ENCODE measurements at places on chromosomes 6 and 20.

- no peak for DNase-seq
These were observed 5.5 kb upstream of the CDSN start for GRCh38 chr6:31125586-31126363.

GRCh38 chr6:17624396-17624795 is 24.3 kb downstream of the FAM8A1 start:
- DNase-seq = no peak

DNA sequence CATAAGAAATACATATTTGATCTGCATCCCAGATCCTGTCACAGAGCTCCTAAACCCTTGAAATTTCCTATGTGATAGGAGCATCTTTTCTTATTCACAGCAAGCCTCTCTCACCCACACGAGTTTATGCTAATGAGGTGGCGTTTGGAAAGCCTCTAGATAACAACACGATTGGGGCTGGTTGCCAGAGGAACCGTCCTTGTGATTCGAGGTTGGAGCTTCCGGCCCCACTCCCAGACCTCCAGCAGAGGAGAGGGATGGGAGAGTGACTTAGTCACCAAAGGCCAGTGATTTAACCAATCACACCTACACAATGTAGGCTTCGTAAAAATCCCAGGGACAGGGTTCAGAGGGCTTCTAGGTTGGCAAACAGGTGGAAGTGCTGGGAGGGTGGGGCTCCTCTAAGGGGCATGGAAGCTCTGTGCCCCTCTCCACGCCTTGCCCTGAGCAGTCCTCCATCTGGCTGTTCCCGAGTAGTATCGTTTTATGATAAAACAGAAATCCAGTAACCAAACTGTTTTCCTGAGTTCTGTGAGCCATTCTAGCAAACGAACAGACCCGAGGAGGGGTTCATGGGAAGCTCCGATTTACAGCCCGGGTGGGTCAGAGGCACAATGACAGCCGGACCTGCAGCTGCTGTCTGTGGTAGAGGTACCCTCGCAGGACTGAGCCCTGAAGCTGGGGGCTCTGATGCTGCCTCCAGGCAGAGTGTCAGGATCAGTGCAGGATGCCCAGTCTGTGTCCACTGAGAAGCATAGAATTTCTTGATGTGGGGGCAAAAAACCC is 238.1 kb upstream of the ARID1B start:
- no peak for DNase-seq

- no peak for DNase-seq
These were observed 131.8 kb upstream of the MLN start for GRCh38 chr6:33935439-33936080.

DNA sequence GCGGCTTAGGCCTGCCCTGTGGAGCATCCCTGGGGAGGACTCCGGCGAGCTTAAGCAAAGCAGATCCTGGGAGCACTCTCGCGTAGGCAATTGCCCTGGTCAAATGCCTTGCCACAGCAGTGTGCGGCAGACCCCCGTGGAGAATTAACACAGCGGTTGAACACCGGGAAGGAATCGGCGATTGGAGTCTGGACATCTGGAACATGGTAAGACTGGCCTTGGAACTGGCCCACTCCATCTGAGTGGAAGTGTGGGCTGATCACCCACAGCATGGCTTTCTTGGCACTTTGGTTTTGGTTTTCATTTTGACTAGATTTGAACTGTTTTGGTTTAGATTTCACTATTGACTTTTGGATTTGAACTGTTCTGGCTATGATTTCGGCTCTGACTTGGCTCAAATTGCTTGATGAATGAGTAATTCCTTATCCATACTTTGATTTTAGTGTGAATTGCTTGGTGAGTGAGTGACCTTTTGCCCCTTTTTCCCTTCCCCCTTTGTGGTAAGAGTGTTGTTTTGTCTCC is 300.7 kb downstream of the RNGTT start:
- no peak for DNase-seq

- no peak for DNase-seq
These were observed 615 bp upstream of the EYA2 start for GRCh38 chr20:46893877-46894578.

DNA sequence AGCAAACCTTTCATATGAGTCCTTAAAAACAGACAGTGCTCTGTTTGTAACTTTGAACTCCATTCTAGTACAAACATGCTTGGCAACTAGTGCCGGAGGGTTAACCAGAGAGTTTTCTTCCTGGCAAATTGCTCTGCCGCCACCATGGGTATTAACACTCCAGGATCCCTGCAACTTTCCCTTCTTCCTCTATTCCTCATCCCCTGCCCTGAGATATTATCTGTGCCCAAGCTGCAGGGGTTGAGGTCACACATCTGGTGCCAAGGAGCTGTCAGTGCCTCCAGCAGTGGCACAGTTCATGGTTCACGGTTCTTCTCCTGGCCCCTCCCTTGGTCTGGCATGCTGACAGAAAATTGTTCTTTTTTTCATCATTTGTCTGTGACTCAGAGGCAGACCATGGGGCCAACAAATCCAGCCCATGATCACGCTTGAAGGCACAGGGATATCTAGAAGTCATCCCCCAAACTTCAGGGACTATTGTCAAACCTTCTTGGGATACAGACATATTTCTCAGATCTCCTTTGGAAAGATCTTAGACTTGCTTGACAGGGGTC is 77.5 kb downstream of the ATXN1 start:
- DNase-seq = no peak

DNA sequence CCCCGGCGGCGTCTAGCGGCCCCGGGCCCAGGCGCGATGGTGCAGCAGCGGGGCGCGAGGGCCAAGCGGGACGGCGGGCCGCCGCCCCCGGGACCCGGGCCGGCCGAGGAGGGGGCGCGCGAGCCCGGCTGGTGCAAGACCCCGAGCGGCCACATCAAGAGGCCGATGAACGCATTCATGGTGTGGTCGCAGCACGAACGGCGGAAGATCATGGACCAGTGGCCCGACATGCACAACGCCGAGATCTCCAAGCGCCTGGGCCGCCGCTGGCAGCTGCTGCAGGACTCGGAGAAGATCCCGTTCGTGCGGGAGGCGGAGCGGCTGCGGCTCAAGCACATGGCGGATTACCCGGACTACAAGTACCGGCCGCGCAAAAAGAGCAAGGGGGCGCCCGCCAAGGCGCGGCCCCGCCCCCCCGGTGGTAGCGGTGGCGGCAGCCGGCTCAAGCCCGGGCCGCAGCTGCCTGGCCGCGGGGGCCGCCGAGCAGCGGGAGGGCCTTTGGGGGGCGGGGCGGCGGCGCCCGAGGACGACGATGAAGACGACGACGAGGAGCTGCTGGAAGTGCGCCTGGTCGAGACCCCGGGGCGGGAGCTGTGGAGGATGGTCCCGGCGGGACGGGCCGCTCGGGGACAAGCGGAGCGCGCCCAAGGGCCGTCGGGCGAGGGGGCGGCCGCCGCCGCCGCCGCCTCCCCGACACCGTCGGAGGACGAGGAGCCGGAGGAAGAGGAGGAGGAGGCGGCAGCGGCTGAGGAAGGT is 715 bp downstream of the SOX12 start:
- DNase-seq = no peak

GRCh38 chr6:11358904-11359830 is 126.7 kb upstream of the NEDD9 start:
- DNase-seq = no peak

- DNase-seq = no peak
These were observed 311.5 kb downstream of the LAMA2 start for GRCh38 chr6:129194306-129194941.

DNA sequence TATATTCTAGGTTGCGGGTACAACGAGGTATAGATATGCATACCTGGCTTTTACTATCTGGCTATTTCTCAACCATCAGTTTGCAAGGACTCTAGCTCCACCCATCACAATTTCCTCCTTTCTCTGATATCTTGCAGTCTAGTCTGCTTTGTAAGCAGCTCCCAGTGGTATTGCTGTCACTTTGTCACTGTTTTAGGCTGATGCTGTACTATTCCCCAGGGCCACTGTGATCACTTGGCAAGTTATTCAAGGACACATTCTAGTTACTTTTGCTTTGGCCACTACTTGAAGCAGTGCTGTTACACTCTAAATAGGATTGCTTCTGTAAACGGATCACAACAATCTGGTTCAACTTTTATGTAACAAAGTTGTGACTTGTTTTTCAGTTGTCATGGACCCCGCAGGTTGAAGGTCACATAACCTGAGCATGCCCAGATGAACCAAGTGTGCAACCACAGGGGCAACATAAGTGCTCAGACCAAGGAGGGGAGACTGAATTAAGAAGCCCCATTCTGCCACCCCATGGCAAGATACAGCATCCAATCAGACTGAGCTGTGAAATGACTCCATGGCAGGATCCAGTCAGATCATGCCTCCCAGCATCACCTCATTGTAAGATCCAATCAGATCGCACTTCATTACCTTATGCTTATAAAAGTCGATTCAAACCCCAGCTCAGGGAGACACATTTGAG is 588.4 kb upstream of the CITED2 start:
- no peak for DNase-seq

DNA sequence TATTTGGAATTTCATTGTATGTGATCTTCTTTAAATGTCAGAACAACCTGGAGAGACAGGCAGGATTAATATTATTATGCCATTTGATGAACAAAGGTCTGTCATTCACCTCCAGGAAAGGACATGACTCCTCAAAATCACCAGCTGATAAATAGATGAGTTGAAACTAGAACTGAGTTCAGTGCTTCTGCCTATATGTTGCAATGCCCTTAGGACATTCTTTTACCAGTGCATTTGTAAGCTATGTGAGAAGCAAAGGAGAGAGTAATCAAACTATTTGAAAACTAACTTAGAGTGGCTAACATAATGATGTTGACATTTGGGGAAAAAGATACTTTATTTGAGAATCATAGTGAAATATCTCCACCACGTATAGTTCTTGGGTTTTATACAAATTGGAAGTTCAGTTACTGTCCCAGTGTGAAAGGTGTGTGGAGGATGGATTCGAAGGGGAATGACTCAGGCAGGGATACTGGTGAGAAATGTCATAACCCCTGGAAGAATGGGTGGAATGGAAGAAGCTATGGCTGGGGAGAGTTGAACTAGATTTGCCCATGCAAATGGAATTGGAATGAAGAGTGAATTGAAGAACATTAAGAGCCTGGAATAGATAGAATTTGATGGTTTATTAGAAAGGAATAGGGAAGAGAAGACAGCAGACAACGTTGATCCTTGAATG is 21.5 kb downstream of the PKIB start:
- no peak for DNase-seq

DNA sequence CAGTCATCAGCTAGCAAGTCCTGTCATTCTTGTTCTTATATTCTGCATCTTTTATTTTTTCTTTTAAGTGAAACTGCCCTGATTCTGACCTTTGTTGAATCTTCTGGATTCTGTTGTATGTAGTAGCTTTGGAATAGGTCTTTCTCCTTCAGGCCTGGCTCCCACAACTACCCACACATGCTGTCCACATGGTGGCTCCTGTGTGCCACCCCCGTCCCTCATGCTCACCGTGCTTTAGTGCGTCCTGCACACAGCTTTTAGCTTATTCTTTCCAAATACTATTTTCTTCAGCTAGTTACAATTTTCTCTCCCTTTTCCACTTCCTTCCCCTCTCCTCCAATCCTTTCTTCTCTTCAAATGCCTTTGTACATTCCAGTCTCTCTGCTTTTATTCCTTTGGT is 61.8 kb downstream of the CTNNBL1 start:
- DNase-seq = no peak

DNA sequence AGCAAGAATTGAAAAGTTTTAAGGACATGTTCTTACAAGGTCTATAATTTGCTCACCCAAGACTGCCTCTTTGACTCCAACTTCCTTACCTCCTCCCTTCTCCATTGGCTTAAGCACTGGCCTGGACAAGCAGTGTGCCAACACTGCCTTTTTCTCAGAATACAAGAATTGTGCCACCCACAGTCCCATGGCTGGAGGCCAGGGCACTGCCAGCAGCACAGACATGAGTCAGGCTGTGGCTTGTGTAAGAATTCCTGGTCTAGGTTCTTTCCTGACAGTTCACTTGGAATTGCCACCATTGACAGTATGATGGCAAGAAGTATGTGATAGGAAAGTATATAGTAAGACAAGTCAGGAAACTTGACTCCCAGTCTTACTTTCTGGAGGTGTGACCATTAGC is 202.7 kb upstream of the MARCKS start:
- no peak for DNase-seq

DNA sequence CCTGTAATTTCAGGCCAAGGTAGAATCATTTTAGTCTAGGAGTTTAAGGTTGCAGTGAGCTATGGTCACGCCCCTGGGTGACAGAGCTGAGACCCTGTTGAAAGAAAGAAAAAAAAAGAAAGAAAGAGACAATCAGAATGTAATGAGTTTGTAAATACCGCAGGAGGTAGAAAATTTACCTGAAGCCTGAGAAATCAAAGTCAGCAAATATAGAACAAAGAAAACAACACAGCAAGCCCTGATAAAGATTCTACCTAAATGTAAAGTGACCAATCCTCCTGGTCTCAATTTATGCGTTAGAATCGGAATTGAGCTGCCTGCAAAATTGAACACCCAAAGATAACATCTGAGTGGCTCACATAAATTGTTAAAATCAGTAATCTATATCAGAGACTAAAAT is 146.5 kb upstream of the ZNF184 start:
- DNase-seq = no peak

DNA sequence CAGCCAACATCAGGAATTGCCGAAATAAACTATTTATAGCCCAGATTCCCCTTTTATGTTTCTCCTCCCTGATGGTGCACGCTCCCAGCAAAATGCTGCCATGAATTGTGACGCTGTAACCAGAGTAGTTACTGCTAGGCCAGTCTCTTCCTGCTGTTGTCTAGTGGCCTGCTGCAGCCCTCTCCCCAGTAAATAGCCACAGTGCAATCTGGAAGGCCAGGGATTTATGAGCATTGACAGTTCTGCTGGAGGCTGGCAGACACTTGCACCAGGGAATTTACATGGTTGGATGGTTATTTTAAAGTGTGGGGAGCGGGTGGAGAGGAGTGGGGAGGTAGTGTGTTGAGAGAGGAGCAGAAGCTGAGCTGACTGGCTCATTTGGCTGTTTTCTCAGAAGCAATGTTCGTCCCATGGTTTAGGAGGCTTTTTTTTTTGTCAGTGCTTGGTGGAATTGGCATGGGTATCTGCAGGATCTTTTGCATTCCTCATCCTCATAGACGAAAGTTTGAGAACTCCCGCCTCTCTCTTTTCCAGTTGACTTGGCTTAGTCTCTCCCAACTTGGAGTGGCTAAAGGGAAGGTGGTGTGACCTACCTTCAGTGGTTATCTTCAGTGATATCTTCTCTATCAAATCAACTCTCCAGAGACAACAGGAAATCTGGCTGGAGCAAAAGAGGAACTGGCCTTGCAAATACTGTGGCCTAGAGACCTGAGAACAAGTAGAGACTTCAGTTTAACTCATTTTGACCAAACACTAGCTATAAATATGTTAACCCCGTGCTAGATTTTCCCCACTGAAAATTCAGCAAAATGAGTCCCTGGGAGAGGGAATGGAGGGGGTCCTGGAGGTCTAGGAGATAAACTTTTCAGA is 99.3 kb upstream of the VSTM2L start:
- DNase-seq = no peak

DNA sequence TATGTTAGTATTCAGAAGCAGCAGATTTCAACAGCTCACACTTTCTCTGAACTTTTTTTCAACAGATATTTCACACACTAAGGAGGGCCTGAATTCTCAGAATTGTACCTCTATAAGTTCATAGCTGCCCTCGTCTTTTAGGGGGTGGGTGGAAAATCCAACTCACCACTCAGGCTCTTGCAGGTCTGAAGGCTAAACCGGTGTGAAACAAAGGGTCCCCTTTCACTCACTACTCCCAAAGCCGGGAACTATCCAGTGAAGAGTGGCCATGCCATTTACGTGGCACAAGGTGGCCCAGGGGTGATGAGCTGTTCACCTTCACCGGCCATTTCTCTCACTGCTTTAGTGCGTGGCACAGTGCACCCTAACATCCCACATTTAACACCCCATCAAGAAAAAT is 24.2 kb downstream of the TBC1D7 start:
- DNase-seq = no peak

- DNase-seq = no peak
These were observed 63.1 kb downstream of the ASCC3 start for GRCh38 chr6:100818066-100818465.

Measured in activated CD8-positive, alpha-beta memory T cell treated with anti-CD3 and anti-CD28 coated beads for 1 hour (primary cell).